ENCODE measurements at places on chromosomes 2 and 18. TPM values are rescaled to one million over a fixed set of nuclear protein-coding genes. Genes with fewer than 3 reads are reported as not detected.

The PLEK gene
- 3.4 TPM for total RNA-seq

The MAP3K19 gene
- not detected for total RNA-seq

The ACADL gene
- 0.43 TPM for total RNA-seq

The COL4A4 gene
- total RNA-seq = 9.7 TPM

DNA sequence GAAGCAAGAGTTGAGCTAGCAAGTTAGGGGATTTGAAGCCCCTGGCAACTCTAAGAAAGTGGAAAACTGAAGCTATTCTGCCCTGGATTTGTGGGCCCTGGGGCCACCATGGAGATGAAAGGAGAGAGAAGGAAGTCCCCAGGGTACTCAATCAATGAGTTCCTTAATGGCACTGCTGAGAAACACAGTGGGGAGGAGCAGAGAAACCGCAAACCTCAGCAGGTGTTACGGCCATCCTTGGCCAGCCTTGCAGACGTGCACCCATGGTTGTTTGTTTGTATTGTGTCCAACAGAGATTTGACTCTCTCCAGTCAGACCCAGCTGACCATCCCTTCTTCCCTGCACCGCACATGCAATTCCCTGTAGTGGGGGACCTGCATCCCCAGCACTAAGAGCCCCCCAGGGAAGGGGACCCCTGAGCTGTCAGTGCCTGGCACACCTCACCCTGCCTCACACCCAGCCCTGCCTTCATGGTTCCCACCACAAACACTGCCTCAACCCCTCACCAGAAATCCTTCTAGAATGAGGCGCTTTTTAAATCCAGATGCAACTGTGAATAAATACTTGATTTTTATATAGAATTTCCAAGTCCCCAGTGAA is 255.3 kb downstream of the SH3BP4 start:
- H3K27me3 ChIP-seq = no peaks in the 10 kb centered on the region
- H3K36me3 ChIP-seq = no peaks in the 10 kb centered on the region
- H3K4me3 ChIP-seq = no peak overlapping the region

- H3K27ac ChIP-seq = no peak overlapping the region
- no peaks in the 10 kb centered on the region for H3K27me3 ChIP-seq
- H3K4me1 ChIP-seq = no peaks in the 10 kb centered on the region
- H3K4me3 ChIP-seq = no peak overlapping the region
Observed at GRCh38 chr18:63223837-63224236, 95.7 kb downstream of the BCL2 start.

DNA sequence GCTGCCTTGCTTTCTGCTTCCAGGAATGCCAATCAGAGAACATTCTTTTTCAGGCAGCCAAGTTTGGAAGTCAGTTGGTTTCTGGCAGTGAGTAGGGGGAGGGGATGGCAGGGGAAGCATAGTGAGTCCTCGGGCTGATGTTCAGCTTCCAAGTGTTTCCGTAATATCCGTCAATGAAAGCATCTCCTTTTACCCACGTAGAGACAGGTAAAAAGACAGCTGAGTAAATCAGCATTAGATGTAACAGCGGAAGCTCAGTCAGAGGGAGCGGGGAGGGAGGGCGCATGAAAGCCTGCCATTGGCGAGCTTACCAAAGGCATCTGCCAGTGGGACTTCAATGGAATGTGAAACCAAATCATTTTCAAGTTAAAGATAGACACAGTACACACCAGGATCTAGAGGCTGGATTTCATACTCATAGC is 117.1 kb upstream of the DTNA start:
- H3K4me3 ChIP-seq = peak overlapping the region; percentile 35
- no peaks in the 10 kb centered on the region for H3K36me3 ChIP-seq
- no peaks in the 10 kb centered on the region for H3K27me3 ChIP-seq
- peak overlapping the region; percentile 63 for H3K27ac ChIP-seq
- peaks cover 37% of the 10 kb centered on the region for H3K4me1 ChIP-seq
- DNase-seq = peak; percentile 70

DNA sequence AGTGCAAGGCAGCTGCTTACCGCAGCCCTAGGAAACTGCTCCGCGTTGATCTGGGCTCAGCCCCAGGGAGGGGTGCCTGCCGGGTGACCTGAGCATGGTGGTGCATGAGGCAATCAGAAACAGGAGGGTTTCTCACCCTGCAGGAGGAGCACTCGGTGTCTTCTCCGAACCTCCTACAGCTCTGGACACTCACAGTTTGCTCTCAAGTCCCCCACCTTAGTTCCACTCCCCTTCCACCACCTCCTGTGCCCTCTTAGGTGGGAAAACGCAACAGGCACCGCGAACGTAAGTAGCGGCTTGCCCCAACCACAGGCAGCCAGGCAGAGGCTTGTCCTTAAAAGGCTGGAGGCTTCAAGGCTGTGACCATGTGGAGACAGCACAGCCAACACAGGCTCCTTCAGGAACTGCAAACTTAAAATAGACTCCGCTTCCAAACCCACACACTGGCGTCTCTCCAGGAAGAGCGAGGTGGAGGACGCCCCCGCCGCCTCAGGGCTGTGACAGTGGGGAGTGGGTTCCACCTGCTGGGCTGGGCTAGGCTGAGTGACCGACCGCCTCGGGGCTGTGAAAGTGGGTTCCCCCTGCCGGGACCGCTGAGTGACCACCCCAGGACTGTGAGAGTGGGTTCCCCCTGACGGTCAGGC is 71.6 kb downstream of the NDUFA10 start:
- DNase-seq = peak; percentile 75
- no peaks in the 10 kb centered on the region for H3K27me3 ChIP-seq
- H3K27ac ChIP-seq = no peak overlapping the region
- H3K36me3 ChIP-seq = no peaks in the 10 kb centered on the region
- no peak overlapping the region for H3K4me3 ChIP-seq
- peaks cover 47% of the 10 kb centered on the region for H3K4me1 ChIP-seq

DNA sequence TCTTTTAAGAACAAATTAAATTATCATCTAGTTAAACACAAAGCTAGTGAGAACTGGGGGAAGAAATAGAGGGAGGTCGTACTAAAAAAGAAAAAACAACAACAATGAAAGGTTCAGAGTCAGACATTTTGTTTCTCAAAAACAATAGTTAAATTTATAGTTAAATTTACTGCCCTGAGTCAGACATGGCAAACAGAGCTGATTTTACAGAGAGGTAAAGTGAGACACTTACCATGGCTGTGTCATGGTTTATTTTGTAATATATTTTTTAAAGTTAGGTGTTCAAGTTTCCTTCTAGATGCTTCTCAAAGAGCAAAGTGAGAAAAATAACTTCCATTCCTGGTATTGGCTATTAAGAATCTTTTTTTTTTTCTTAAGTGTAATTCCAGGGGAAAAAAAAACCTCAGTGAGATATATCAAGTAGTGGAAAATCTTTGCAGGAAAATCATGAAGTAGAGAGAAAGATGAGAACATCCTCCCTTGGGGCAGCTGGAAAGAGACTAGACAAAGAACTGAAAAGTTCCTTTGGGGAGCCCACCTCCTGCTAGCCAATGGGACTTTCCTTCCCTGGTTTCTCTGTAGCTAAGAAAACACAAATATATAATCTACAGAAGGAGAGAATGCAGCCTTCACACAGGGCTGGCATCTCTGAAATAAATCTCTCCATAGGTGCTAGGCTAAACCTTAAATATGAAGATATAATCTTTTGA is 12.3 kb downstream of the KLF7 start:
- no peaks in the 10 kb centered on the region for H3K27me3 ChIP-seq
- H3K36me3 ChIP-seq = no peaks in the 10 kb centered on the region
- H3K27ac ChIP-seq = peak overlapping the region; percentile 63
- H3K4me1 ChIP-seq = peaks cover 83% of the 10 kb centered on the region

All from heart left ventricle (tissue), 16 donors.